ENCODE measurements at places on chromosomes 2 and 18.

- DNase-seq: no peak
Measured at GRCh38 chr2:200625958-200626363, 40.1 kb downstream of the AOX1 start.

DNA sequence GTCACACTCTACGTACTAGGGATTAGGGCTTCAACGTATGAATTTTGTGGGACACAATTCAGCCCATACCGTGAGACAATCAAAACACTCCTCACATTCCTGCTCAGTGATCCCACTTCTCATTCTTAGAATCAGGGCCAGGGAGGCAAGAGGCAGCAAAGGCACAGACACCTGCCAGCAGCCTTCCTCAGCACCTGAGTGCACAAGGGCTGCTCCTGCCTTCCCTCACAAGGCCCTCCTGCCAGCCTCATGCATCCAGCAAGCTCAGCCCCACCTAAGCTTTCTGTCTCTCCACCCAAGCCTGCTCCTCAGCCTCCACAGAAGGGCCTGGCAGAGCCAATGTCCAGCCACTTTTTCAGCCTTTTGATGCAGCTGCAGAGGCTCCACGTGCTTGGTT lies 141.6 kb downstream of the SP3 start:
- DNase-seq: no peak

GRCh38 chr18:50451100-50451842 lies 76.4 kb downstream of the SKA1 start:
- DNase-seq: no peak

DNA sequence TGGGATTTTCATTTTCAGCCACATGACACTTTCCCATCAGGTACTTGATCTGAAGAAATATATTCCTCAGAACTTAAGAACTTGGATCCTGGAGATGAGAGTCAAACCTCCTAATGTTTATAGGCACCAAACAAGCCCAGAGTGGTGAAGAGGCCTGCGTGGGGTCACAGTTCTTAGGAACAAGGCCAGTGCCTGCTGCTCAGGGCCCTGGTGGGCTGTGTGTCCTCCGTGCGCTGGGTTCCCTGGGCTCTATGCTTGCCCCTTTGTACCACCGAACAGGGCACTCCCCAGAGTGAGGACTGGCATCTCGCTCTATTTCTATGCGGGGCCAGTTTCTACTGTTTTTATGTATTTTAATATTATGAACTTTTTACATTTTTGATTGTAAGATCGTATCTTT lies 76.0 kb upstream of the RBM44 start:
- DNase-seq: no peak

DNA sequence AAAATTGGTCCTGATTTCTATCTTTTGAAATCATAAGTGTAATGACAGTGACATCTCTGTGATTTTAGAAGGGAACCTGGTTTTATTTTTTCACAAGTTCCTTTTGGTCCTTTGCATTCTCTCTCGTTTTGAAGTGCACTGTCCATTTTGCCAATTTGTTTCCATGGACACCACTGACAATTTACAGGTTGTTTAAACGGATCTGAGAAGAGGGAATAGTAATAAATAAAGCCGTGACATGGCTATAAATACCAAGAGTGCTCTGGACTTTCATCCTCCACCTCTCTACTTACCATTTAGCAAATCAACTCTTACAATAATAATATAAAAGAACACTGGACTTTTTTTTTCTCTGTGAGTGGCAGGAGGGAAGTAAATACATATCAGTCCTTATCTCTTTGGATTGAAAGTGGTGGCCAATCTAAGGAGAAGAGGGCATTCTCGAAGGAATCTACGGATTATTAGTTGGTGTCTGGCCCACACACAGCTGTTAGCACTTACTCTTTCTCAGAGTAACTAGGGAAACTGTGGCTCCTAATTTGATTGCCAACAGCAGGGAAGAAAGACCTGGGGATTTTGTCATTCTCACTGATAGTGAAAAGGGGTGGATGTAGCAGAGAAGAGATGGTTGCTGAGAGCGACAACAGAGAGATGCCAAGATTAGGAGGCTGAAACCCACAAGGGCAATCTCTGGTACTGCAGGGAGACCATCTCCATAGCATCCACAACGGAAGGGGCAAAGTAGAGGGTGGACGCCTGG lies 108.7 kb upstream of the FSHR start:
- no peak for DNase-seq

GRCh38 chr2:161134547-161135518 lies 25.4 kb upstream of the TANK start:
- no peak for DNase-seq

GRCh38 chr2:168565112-168565511 lies 109.0 kb downstream of the CERS6 start:
- DNase-seq: no peak

- DNase-seq: peak; percentile 91
Measured at GRCh38 chr2:240435457-240435947, at the start of gene GPC1. Gene GPC1 (plus strand): TSS chr2:240435663. CDS start chr2:240435919, 256 bp downstream.

GRCh38 chr18:848062-848861 lies 36.2 kb upstream of the YES1 start:
- DNase-seq: no peak

GRCh38 chr2:79235135-79235534 lies 75.6 kb upstream of the REG3A start:
- no peak for DNase-seq

DNA sequence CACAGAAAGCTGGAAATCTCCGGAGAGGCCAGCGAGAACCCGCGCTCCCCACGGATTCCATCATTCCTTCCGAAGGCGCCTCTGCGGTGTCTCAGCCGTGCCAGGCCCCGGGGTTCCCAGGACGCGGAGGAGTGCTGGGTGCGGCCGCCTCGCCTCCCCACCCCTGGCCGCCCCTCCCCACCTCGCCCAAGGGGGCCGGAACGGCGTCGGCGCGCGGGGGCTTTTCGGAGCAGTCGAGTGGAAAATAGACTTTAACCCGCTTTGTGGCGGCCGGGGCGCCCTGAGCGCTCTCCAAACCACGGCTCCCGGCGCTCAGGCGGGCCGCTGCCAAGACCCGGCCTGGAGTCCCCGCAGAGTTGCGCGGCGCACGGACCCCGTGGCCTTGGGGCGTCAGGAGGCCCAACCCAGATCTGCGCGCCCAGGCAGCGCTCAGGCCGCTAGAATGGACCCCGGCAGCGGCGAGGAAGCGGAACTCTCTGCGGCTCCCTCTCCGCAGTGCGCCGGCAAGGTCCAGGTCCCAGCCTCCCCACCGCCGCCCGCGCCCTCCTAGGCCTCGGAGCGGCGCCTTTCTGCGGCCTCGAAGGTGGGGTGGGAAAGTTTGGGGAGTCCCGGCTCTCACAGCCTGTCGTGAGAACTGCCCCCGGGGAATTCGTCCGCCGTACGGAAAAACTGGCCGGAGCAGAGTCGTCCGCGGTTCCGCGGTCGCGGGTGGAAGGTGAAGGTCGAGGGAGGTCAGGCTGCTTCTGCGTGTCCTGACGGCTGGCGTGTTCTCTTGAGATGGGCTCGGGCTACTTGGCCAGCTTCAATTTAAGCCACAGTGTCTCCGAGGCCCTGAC lies 1.2 kb upstream of the EMX1 start:
- peak; percentile 87 for DNase-seq

DNA sequence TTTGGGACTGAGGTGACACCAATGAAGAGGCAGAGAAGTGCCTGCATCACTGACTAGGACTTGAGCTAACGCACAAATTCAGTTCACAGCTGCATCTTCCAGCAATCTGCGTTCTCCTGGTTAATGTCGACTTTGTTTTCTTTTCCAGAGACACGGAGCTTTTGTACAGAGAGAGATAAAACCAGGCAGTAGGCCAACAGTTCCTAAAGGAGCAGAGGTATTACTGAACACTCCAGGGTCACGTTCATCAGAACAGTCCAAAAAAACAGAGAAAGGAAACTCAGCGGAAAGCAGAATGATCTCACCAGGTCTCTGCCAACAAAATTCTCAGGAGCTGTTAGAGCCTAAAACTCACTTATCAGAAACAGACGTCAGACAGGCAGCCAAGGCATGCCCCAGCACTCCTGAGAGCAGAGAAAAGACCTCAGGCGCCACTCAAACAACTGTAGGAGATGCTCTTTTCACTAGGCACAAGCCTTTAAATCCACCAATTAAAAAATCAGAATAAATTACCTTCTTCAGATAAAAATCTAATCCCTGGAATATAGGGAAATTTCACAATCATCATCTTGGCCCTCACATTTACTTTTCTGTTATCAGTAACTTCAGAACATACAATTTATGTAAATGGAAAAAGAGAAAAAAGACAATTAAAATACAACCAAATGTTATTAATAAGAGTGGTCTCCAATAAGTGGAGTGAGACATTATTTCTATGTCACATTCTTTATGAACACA lies 95.9 kb upstream of the SPTBN1 start:
- no peak for DNase-seq

GRCh38 chr2:67755156-67755882 lies 307.5 kb downstream of the C1D start:
- no peak for DNase-seq

- DNase-seq: no peak
Measured at GRCh38 chr2:66443186-66443978, 8.5 kb downstream of the MEIS1 start.

DNA sequence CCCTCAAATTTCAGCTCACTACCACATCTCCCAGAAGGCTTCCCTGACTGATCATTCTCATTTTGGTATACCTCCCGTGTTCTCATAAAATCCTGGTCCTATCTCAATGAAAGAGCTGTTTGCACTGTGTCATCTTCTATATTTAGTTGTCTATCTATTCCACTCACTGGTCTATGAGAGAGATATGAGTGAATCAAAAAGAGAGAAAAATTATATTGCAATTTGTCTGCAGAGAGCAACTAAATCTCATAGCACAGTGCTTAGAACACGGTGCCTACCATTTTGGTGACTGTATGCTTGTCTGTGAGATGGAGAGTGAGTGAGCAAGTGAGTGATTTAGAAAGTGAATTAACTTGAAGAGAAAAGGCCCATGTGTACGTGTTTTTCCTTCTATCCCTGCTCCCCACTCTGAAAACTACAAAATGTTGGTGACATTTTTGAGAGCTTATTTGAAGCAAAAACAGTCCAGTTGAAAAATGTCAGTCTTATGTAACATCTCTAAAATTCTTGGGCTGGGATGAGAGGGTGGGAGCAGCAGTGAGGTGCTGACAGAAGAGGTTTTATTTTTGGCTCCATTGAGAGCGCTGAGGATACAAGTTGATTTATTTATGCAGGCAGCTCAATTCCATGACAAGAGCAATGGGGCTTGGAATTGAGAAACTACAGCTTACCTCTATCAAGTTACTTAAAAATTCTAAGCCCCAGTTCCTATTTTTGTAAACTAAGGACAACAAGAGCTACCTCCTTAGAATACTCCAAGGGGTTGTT lies 373.5 kb upstream of the CHST9 start:
- DNase-seq: no peak

- DNase-seq: no peak
Measured at GRCh38 chr2:217943446-217944321, 59.1 kb downstream of the TNS1 start.

GRCh38 chr2:168993538-168993937 lies 37.6 kb downstream of the ABCB11 start:
- no peak for DNase-seq

DNA sequence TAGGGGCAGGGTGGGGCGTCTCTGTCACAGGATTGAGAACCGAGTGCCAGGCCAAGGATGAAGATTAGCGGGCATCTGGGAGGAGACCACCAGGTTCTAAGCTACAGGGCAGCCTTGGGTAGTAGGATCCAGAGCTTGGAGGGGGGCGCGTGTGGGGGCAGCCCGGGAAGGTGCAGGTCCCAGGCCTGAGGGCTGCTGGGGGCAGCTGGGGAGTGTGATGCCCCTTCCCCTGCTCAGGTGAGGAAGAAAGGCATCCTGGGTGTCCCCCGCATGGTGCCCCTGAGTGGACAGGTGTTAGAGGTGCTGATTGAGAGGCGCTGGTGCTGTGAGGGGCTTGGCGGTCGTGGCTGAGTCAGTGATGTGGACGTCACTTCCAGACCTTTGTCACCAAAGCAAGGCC lies 33.9 kb upstream of the MBP start:
- no peak for DNase-seq

GRCh38 chr2:11588228-11589110 lies 54.6 kb downstream of the GREB1 start:
- no peak for DNase-seq

- no peak for DNase-seq
Measured at GRCh38 chr2:200307724-200308545, 1.4 kb downstream of the SPATS2L start.

GRCh38 chr2:73131807-73132206 lies 19.1 kb upstream of the RAB11FIP5 start:
- DNase-seq: no peak

DNA sequence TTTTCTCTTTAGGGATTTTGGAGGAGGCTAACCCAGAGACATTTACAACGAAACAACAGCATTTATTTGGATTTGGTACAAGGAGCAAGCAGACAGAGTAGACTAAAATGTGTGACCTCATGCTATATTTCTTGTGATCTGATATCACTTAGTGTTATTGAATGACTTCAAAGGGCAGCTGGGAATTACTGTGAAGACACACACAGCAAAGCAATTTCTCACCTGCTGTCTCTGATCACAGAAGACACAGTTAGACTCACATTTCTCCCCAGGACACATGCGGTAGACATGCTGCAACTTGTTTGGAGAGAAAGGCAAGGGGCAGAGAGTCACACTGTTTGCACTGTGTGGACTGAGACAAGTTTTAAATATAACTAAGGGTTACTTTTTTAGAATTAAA lies 67.5 kb downstream of the LTBP1 start:
- DNase-seq: no peak

GRCh38 chr2:35891528-35891927 lies 464.1 kb upstream of the CRIM1 start:
- no peak for DNase-seq

DNA sequence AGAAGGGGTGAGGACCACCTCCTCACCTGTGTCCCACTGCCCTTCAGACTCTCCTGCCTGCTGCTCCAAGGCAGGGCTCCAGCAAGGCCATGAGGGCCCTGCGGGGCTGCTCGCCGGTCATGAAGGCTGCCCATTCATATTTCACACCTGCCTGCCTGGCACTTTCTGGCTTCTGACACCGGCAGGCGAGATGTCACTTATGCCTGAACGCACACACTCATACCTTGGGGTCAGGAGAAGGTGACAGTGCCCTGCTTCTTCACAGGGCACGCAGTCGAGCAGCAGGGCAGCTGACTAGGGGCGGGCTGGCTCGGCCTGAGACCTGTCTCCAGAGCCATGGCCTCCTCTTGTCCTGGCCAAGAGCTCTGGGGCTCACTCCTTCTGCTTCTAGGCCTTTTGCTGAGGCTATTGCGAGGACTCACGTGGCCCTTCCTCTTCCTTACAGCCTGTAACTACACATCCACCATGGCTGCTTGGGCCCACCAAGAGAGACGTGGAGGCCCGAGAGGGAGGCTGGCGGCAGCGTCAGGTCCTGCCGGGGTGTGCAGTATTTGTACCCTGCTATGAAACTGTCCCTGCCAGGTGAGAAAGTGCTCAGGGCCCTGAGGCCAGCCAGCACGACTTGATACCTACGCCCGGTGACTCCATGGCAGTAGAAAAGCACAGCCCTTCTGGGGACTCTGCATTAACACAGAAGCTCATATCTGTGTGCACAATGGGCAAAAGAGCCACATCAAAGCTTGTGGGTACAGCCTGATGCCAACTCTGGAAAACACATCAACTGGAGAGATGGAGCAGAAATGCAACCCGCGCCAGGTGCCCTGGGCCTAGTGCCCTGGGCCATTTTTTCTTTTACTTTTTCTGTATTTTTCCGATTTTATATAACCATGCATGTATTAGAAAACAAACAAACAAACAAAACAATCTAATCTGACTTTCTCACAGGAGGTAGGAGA lies 30.6 kb downstream of the HS6ST1 start:
- no peak for DNase-seq

Measured in GM20000 (cell line).